Stimulated activated naive CD8-positive, alpha-beta T cell treated with anti-CD3 and anti-CD28 coated beads, Interleukin-15, Interleukin-2, amounts not matched to agents 100 U/mL and 50 U/mL, for 24 hours (primary cell): ENCODE measurements at places on chromosomes 1 and 21.

- DNase-seq: no peak
Observed at GRCh38 chr1:174074757-174075156, 52.6 kb upstream of the RC3H1 start.

DNA sequence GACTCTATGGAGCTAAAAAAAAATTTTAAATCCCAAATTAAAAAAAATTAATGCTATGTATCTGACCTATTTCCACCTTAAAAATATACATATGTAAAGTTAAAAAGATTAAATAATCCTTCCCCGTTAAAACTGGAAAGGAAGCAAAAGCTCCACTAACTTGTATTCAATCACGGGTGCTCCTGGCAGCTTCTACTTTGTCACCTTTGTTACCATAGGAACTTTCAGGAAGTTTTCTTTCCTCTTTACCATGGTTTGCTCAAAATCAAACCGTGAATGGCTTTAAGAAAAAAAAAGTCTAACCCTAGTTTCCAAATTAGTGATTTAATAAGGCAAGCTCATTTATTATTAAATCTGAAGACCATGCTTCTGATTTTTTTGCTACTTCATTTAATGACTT, 3.5 kb downstream of the GPATCH2 start:
- DNase-seq: no peak

- no peak for DNase-seq
Observed at GRCh38 chr1:62900566-62900965, 116.6 kb downstream of the ATG4C start.

- no peak for DNase-seq
Observed at GRCh38 chr1:209527993-209528717, 55.4 kb upstream of the CAMK1G start.

- peak; percentile 48 for DNase-seq
Observed at GRCh38 chr1:89085781-89086180, 20.8 kb upstream of the GBP1 start.

- DNase-seq: peak; percentile 43
Observed at GRCh38 chr1:42334240-42335049, 590 bp downstream of the FOXJ3 start.

DNA sequence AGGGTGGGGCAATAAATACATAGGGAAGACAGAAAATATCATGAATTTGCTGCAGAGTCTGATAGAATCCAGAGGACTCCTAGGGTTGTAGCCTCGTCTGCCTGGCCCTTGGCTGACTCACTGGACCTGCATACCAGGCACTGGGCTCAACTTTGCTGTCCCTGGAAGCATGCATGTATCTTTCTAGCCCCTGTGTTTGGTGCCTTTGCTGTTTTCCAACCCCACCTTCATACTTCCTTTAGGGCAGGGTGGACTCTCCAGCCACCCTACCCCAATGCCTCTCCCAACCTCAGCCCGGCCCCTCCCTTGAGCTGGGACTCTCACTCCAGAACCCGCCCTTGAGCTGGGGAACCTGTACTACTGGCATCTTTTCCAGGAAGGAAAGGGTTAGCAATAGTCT, 1.2 kb downstream of the RAB25 start:
- DNase-seq: no peak

- no peak for DNase-seq
Observed at GRCh38 chr1:207284209-207284897, 37.1 kb upstream of the CD55 start.

GRCh38 chr1:92554216-92554615, 67.5 kb upstream of the GFI1 start:
- DNase-seq: no peak

- DNase-seq: no peak
Observed at GRCh38 chr1:79255421-79255820, 248.9 kb upstream of the ADGRL4 start.

- peak; percentile 41 for DNase-seq
Observed at GRCh38 chr1:180953291-180954004, 40.8 kb downstream of the KIAA1614 start.

DNA sequence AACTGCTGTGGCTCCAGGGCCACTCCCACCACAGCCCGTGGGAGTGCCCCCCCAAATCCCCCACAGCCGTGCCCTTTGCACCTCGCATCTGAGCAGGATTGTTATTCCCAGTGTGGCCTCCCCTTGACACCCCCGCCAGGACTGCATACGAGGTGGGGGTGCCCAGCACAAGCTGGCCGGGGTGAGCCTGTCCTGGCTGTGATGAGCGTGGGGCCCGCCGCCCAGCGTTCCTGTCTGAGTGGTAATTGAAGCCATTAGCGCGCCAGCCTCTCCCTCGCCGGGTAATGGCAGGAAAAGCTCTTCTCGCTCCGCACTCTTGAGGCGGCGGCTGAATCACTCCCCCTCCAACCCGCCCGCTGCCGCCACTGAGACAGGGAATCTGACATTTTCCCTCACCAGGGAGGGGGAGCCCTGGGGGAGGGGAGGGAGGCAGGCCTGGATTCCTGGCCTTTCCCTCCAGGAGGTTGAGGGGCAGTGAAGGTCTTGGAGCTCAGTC, 27.7 kb downstream of the PTPRF start:
- DNase-seq: no peak

DNA sequence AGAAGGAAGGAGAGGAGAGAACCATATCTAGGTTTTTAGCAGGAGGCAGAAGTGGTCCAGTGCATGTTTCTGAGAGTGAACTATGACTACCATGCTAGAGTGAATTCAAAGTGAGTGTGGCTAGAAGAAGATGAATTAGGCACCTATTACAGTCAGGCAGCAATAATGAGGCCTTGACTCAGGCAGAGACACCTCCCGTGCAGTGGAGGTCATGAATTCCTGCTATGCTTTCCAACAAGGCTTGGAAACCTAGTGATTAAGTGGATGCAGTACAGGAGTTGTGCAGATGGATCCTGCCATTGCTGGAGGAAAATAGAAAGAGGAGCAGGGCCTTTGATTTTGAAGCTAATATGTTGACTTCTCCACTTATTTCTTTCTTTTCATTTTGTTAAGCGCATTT, 581.5 kb downstream of the RWDD3 start:
- DNase-seq: no peak

DNA sequence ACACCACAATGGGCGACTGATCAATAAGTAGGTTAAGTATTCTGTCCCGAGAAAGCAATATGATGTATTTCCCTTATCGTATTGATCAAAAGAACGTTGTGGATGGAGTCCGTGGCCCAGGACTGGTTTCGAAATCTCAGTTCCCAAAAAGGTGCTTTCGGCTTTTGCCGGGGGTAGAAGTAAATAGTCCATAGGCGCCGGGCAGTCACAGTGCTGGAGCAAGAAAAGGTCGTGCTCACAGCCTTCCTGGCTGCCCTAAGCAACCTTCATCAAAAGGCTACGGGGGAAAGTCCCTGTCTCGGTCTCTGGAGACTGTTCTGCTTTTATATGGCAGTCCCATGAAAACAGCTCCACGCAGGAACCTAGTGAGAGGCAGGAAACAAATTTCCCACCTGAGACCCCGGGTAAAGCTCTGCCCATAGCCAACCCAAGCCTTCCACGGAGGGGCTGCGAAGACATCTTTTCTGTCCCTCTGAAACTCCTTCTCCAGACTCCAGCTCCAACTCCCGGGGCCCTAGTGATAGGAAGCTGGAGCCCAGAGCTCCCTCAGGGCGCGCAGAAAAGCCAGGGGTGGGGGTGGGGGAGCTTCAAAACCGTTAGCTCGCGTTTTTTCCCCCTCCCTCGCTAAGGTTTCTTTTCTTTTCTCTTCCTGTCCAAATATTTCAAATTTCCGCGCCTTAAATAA, 7.0 kb downstream of the CDKN2C start:
- DNase-seq: peak; percentile 35

DNA sequence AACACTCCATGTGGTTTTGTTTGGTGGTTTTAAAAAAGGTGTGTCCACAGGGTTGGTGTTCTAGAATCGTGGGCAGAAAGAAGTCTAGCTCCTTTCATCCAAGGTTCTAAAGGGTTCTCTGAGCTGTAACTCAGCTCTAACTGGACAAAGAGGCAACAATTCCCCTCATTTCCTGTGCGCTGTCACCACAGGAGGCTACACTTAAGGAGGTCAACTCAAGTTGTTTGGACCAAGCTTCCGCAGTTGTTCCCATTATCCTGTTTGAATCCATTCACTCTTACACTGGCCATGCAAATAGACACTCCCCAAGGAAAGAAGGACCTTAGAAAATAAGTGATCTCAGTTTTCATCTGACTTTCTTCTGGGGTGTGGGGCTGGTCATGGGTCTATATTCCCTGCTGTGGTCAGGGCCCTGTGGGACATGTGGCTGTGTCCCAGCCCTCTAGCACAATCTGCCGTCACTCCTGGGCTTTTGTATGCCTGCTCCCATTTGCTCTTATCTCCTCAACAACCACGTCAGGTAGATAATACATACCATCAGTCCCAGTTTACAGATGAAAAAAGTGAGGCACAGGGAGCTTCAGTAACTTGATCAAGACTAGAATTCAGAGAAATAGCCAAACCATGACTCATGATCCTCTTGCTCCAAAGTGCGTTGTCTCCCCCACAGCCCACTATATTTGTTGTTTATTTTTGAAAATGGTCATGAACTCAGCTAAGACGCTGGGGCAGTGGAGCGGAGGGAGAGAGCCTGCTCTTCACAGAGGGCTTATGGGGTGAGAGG, 103.6 kb downstream of the RHOU start:
- no peak for DNase-seq

DNA sequence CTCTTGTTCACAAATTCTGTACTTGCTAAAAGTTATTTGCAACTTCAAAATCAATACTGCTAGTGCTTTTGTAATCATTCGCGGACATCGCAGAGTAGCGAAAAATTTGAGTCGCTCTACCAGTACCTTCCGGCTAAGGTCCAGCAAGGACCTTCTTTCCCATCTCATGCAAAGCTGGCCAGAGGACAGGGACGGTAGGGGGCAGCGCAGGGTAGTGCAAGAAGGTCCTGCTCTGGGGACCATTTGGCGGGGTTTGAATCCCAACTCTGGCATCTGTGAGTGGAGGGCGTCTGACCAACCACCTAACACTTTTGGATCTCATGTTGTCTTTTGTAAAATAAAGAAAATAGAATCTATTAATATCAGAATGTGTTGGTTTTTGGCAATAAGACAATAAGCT, 258.3 kb downstream of the SPATA17 start:
- DNase-seq: no peak

GRCh38 chr1:215479567-215479966, 87.5 kb upstream of the KCTD3 start:
- DNase-seq: no peak
